ENCODE measurements at places on chromosomes 1 and 21.

GRCh38 chr1:184101141-184101540, 49.6 kb downstream of the TSEN15 start:
- DNase-seq: no peak

GRCh38 chr21:43277481-43278351, 108.9 kb downstream of the CRYAA start:
- DNase-seq: no peak

GRCh38 chr21:37557261-37557950, 190.8 kb downstream of the DYRK1A start:
- DNase-seq: no peak

GRCh38 chr21:42975886-42976608, 1.7 kb downstream of the PKNOX1 start:
- peak; percentile 47 for DNase-seq

- peak; percentile 49 for DNase-seq
Observed at GRCh38 chr1:64550510-64550909, 80.6 kb downstream of the CACHD1 start.

DNA sequence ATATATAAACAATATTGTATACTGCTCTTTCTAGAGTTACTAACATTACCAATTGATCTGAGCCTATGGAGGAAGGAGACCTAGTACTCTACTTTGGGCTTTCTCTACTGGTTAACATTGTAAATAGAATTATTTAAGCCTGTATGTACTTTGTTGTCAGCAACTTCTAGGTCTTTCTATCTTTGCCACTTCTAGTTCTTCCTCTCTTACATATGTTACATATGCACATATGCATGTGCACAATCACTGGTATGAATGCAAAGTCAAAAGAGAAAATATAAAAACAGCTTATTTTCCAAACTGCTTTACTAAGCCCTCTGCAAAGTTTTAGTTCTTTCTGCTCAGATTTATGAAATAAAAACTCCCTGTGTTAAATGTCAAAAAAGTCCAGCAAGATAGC, 84.3 kb downstream of the PTPRC start:
- DNase-seq: no peak

DNA sequence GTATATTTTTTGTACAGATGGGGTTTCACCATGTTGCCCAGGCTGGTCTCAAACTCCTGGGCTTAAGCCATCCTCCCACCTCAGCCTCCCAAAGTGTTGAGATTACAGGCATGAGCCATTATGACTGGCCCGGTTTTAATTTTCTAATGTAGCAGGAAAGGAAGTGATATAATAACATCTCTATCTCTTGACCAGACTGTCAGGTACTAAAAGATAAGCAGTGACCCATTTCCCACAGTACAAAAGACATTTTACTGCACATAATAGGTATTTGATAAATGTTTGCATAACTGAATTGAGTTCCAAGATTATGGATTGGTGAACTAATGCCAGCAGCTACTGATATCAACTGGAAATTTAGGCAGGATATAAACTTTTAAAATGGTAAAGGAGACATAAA, 4.0 kb downstream of the NVL start:
- no peak for DNase-seq

DNA sequence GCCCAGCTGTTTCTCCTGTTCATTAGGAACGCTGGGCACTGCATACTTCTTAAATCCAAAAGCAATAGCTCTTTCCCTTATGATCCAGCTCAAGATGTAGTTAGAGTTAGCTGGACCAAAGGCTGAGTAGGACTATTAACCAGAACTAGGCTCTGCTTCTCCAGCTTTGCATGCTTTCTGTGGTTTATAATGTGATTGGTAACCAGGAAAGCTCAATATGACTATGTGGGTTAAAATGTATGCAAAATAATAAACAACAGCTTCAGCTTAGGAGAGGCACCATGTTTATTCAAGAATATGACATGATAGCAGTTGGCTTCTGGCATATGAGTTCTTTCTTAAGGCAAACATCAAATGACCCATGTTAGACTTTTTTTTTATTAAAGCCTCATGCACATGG, 73.8 kb downstream of the LYPLAL1 start:
- DNase-seq: no peak

- DNase-seq: peak; percentile 51
Observed at GRCh38 chr21:43362915-43363314, 64.0 kb downstream of the SIK1 start.

DNA sequence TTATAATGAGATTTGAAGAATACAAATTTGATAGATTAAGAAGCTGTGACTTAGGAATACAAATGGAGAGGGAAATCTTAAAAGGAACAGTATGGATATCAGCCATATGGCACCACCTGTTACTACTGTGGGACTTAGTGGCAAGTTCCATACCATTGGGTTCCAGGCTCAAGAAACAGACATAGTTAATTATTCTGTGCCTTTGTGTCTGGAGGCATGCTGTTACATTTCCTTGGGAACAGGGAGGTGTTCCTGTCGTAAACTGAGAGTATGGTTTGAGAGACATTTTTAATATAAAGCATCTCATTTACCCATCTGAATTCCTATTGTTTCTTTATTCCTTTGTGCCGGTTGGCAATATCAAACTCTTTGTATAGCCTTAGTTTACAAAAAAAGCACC, 15.2 kb downstream of the PLA2G4A start:
- no peak for DNase-seq

DNA sequence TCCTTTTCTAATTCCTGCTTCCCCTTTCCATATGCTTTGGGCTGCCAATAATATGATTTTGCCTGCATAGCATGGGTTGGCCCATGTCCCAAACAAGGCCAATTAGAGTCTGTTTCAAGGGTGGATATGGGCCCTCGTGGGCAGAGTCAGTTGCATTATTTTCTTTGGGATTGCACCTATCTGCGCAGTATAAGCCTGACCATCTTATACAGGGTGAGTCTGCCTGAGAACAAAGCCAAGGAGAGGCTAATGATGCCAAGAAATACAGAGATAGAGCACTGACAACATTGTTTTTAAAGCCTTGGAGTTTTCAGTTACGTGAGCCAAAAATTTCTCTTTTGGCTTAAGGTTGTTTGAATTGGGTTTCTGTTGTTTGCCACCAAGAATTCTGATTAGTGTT, 18.6 kb downstream of the OVAAL start:
- DNase-seq: no peak

DNA sequence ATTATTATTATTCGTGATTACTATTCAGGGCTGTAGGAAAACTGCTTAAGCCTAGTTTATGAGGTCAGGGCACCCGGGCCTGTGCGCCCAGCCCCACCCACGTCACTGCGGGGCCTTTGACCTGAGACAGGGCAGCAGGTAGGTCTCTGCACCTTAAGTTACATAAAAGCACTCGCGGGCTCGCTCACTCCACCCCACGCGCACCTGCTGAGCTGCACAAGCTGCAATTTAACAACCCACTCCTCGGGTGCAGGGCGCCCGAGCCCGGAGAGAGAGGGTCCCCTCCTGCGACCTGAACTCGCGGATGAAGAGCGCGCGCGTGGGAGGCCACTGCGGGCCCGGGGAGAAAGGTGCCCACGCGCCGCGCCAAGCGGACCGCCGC, 477 bp downstream of the ICMT start:
- peak; percentile 35 for DNase-seq

- DNase-seq: no peak
Observed at GRCh38 chr1:177737456-177737855, 232.4 kb downstream of the SEC16B start.

DNA sequence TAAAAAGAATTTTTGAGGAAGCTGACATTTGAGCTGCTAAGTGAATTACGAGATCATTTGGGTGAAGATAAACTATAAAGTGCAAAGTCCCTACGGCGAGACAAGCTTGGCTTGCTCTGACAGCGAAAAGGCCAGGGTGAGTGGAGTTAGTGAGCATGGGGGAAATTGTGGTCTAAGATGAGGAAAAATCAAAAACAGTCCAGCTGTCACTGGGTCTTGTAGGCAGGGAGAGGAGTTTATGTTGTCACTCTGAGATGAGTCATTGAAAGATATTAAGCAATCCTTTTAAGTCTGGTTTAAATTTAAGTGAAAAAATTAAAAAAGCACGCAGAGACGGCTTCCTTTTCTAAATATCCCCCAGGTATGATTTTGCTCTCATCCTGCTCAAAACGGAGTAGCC, 601.9 kb downstream of the MRPL39 start:
- DNase-seq: no peak

GRCh38 chr1:245822996-245823395, 668.2 kb downstream of the KIF26B start:
- DNase-seq: no peak

DNA sequence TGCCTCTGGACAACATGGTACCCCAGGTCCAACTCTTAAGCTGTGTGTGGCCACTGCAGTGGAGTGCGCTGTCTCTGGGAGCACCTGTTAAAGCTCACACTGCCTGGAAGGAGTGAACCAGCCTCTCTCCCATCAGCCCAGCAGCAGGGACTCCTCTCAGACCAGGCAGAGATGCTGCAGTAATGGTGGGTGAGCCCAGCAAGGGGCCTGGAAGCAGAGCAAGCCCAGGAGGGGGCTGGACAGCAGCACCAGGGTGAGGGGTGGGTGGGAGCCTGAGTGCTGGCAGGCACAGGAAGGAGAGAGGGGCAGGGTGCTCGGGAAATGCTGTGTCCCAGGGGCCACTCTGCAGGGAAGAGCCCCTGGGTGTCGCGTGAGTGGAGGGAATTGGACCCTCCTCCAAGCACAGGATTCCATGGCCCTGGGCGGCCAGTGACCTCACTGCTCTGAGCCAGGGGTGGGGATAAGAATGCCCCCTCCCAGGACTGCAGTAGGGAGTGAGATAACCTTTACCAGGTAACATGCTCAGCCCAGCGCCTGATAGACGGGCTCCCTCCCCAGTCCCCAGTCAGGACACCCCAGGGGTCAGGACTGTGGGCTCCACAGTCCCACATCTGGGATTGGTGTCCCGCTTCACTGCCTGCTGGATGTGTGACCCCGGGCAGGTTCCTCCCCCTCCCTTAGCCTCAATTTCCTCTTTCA, 313.1 kb downstream of the MATN1 start:
- DNase-seq: no peak

DNA sequence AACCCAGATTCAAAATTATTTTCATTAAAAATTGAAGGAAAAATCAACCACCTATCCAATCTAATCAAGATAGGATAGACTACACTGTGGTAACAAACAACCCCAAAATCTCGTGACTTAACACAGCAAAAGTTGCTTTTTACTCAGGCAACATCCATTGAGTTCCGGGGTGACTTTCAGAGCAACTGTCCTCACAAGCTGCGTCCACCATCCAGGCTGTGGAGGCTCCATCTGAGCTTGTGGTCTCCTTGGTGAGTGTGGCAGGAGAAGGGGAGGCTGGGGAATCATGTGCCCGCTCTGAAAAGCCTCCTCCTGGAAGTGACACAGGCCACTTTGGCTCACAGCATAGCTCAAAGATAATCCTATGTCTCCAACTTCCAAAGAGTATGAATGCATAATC, 52.4 kb downstream of the CD2 start:
- DNase-seq: peak; percentile 67

- DNase-seq: no peak
Observed at GRCh38 chr1:201515895-201516294, 9.0 kb upstream of the CSRP1 start.

DNA sequence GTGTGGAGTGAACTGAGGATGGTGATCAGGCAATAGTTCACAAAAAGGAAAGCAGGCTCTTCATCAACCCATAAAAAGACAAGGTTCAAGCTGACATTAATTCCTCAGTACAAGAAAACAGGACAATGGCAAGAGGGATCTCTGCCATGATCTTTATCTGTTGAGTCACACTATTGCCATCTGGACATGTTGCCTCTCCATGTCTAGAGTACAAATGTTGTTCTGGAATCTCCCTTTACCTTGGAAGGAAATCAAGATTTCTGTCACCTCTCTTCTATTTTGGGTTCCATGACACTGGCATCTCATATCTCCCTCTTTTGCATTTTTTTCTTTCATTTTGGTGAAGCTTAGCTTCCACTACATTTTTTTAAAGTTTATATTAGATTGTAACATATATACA, 329.1 kb downstream of the USP25 start:
- no peak for DNase-seq

DNA sequence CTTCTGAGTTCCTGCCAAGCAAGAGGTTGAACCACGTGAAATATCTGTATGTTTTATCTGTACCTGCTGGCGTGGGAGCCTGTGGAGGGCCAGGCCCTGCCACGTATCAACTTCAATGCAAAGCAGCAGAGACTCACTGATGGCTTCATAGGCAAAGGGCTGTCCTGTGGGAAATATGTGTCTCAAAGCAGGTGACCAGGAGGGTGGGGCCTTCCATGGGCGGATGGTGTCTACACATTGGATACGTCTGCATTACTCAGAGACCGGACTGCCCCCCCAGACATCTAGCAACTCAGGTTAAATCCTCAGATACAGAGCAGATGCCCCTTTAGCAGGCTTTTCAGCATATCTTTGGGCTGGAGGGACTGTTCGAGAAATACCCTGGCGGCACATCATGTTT, 210.8 kb upstream of the C1orf174 start:
- DNase-seq: no peak

GRCh38 chr21:30818837-30819610, 6.0 kb upstream of the KRTAP8-1 start:
- DNase-seq: no peak

- DNase-seq: peak; percentile 83
Observed at GRCh38 chr1:44714944-44715571, 15.9 kb downstream of the RNU5D-1 start.

- no peak for DNase-seq
Observed at GRCh38 chr1:198677871-198678270, 39.0 kb downstream of the PTPRC start.

GRCh38 chr1:195745189-195746010, 862.8 kb downstream of the KCNT2 start:
- no peak for DNase-seq

GRCh38 chr21:15333136-15333710, 268.4 kb upstream of the NRIP1 start:
- DNase-seq: no peak

- DNase-seq: no peak
Observed at GRCh38 chr1:14511166-14511680, 87.3 kb upstream of the KAZN start.

- DNase-seq: no peak
Observed at GRCh38 chr1:229396585-229397206, 37.2 kb downstream of the ACTA1 start.

DNA sequence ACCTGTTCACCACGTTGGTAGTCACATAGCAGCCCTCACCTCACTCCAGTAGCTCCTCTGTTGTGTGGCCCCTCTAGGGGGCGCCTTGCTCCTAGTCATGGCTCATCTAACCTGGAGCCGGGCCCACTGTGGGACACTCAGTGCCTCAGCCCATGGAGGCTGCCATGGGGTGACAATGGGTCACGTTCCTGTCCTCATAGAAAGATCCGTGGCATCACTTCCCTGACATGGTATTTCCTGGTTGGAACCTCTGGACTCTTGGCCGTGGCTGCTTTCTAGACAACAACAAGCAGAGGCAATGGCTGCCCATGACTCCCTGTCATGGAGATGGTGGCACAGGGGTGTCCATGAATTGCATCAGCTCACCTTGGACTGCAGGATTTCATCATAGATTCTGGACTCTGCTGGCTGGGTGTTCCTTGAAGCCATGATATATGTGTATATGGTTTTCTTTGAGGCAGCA, 27.5 kb upstream of the SLAMF6 start:
- DNase-seq: peak; percentile 60

GRCh38 chr1:82722608-82723007, 921.9 kb downstream of the ADGRL2 start:
- no peak for DNase-seq
